ENCODE measurements at places on chromosomes 6 and 20. TPM values are rescaled to one million over a fixed set of nuclear protein-coding genes. Genes with fewer than 3 reads are reported as not detected.

FOXC1 gene
- total RNA-seq = 1.3 TPM

TREM2 gene
- total RNA-seq = not detected

DNA sequence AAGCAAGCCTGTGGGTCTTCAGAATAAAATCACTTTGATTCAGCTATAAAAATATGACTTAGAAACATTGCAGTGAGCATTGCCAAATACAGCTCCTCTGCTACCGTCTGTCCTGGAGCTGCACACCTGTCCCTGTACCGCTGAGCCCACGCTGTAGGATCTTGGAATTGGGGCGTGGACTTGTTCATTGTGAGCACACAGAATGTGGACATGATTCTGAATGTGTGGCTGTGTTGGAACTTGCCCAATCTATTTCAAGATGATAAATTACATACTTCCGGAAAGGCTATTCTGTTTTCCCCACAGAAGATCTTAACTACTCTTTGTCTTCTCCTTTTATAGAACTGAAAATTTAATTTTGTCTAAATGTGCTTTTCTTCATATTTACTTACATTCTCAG lies 107.3 kb downstream of the UST start:
- no peak for DNase-seq

DNA sequence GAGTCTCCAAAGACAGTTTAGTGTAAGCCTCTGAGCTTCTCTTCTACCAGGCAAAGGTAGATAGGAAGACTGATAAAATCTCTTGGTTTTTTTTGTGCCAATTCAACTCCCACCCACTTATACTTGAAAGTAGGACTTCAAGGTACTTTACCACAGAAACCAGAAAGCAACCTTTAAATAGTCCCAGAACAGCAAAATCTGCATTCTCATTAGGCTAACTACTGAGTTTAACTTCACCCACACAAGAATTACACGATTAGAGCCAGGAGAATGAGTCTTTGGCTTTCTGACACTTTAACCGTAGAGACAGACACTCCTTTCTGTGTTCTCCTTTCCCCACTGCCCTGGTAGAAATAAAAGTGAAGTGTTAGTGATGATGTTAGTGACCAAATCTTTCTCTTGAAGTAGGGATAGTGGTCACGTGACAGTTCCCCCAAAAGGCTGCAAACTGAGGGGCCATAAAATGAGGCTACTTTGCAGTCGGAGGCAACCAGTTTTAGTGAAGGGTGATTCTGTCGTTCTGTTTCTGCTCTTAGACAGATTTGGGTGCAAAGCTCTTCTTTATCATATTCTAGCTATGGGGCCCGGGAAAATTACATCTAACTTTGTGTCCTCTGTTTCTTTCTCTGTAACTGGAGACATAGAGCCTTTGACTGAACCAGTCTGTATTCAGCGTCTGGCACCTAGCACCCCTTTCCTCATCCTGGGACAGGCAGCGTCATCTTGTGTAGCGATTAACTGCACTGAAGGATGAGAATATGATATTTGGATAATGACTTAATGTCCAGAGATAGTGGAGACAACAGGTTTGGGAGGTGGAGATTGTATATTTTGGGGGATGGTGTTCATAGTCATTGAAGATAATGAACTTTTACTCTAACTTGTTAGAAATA lies 206.4 kb upstream of the CITED2 start:
- DNase-seq = no peak

DNA sequence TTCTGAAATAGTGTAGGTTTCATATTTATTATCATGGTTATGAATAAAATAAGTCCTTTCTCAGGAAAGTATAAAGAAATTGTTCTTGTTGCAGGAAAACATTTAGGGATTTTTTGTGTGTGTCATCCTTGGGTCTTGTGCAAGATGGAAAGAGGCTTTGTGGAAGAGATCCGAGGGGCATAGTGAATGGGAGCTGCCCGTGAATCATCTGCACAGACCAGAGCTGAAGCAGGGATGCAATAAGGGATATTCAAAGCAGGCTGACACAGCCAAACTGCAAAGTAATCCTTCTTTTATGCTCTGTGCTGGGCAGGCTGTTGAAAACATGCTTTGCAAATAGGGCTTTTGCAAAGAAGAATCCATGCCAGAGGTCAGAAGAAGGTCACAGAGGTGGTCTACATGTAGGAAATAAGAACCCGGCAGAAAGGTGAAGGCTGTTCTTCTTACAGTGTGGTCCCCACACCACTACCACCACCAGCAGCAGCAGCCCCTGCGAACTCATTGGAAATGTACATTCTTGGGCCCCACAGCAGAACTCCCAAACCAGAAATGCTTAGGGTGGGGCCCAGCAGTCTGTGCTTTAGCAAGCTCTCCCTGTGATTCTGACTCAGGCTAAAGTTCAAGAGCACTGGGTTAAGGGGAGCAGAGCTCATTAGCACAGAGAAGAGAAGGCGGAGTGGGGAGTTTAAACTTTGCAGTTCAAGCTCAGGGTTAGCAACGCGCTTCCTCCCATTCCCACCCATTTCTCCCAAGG lies 237.6 kb downstream of the QKI start:
- DNase-seq = peak; percentile 9

GRCh38 chr6:797479-798077 lies 104.6 kb upstream of the EXOC2 start:
- peak; percentile 67 for DNase-seq

SUMO4 gene
- total RNA-seq = 2.2 TPM

GRCh38 chr20:63014710-63015109 lies 7.9 kb upstream of the BHLHE23 start:
- DNase-seq = no peak

GRCh38 chr6:158666628-158667359 lies 16.9 kb downstream of the SYTL3 start:
- DNase-seq = peak; percentile 71

DNA sequence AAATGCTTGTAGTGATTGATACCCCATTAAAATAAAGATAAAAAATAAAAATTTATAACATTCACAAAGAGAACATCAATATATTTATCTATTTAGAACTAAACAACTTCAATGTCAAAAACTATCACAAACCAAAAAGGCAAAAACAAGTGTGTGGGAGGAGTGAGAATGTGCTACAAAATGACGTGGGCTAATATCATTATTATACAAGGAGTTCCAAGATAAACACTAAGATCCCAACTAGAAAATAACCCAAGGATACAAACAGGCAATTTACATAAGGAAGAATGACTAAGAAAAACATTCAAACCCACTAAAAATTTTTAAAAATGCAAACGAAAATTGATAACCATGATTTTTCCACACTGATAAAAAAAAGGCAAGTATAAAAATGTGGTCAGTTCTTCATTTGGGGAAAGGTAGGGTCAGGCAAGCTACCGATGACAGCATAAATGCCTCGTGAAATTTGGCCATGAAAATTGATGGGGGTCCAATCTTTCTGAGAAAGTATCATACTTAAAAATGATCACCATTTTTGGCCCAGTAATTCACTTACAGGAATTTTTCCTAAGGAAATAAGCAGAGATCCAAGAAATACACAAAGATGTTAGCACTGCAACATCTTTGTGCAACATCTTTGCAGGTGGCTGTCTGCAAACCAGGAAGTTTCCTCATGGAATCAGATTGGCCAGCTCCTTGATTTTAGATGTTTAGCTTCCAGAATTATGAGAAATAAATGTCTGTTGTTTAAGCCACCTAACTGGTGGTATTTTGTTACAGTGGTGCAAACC lies 140.2 kb downstream of the TMEM200A start:
- no peak for DNase-seq

Data from IMR-90 (cell line).